ENCODE measurements at places on chromosomes 1 and 21. TPM values are rescaled to one million over a fixed set of nuclear protein-coding genes. Genes with fewer than 3 reads are reported as not detected.

Gene OR2T11
- not detected for total RNA-seq

GRCh38 chr1:165903672-165904071 lies 76.3 kb downstream of the UCK2 start:
- no peaks in the 10 kb centered on the region for H3K27me3 ChIP-seq
- no peak overlapping the region for H3K4me3 ChIP-seq
- DNase-seq: peak; percentile 60
- peaks cover 21% of the 10 kb centered on the region for H3K36me3 ChIP-seq
- no peak overlapping the region for H3K27ac ChIP-seq

Gene OR10Z1
- not detected for total RNA-seq

- DNase-seq: peak; percentile 55
- H3K27ac ChIP-seq: no peak overlapping the region
Measured at GRCh38 chr1:43565600-43566360, 35.1 kb downstream of the PTPRF start.

- peak; percentile 21 for DNase-seq
- no peaks in the 10 kb centered on the region for H3K4me1 ChIP-seq
- no peaks in the 10 kb centered on the region for H3K36me3 ChIP-seq
- no peak overlapping the region for H3K27ac ChIP-seq
Measured at GRCh38 chr21:29775462-29775861, 164.3 kb downstream of the GRIK1 start.

GRCh38 chr1:245337829-245338484 lies 183.2 kb downstream of the KIF26B start:
- H3K4me1 ChIP-seq: peaks cover 3% of the 10 kb centered on the region
- H3K27me3 ChIP-seq: no peaks in the 10 kb centered on the region
- no peaks in the 10 kb centered on the region for H3K36me3 ChIP-seq
- H3K4me3 ChIP-seq: no peak overlapping the region

- H3K4me3 ChIP-seq: no peak overlapping the region
- no peaks in the 10 kb centered on the region for H3K36me3 ChIP-seq
- no peak for DNase-seq
- peaks cover 36% of the 10 kb centered on the region for H3K4me1 ChIP-seq
Measured at GRCh38 chr1:29239142-29239541, 2.8 kb downstream of the PTPRU start.

Gene TRIM67
- total RNA-seq: not detected

GRCh38 chr21:15094706-15095105 lies 29.9 kb upstream of the NRIP1 start:
- H3K27me3 ChIP-seq: no peaks in the 10 kb centered on the region
- no peak overlapping the region for H3K27ac ChIP-seq
- no peaks in the 10 kb centered on the region for H3K4me1 ChIP-seq
- DNase-seq: no peak

DNA sequence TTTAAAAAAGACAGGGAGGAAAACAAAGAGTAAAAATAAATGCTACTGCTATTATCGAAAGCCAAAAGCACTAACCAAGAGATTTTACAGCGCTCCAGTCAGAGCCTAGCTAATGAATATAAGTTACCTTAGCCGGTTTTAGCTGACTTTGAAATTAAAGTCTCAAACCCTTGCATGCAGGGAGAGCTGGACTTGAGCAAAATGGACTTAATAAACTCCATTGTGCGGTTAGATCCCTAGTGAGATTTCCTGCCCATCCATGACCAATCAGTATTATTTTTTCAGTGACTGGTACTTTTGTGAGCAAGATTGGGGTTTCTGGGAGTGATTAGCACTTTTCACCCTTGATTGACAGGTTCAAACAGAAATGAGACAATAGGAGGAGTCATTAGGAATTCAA lies 333.4 kb upstream of the ADGRL2 start:
- no peaks in the 10 kb centered on the region for H3K4me1 ChIP-seq
- H3K27ac ChIP-seq: no peak overlapping the region
- no peak overlapping the region for H3K4me3 ChIP-seq
- no peaks in the 10 kb centered on the region for H3K36me3 ChIP-seq
- no peak for DNase-seq

Gene FCRL4
- total RNA-seq: not detected

Gene IL20
- not detected for total RNA-seq

Gene DNAH14
- total RNA-seq: 158 TPM

- peaks cover 51% of the 10 kb centered on the region for H3K4me1 ChIP-seq
- no peaks in the 10 kb centered on the region for H3K36me3 ChIP-seq
- peak overlapping the region; percentile 58 for H3K27ac ChIP-seq
- no peak overlapping the region for H3K4me3 ChIP-seq
- DNase-seq: peak; percentile 43
Measured at GRCh38 chr1:21302747-21303715, 12.8 kb upstream of the ECE1 start.

GRCh38 chr1:224759681-224760091 lies 143.6 kb downstream of the CNIH3 start:
- H3K27me3 ChIP-seq: no peaks in the 10 kb centered on the region
- H3K4me3 ChIP-seq: no peak overlapping the region
- DNase-seq: no peak
- no peaks in the 10 kb centered on the region for H3K4me1 ChIP-seq
- no peaks in the 10 kb centered on the region for H3K36me3 ChIP-seq
